ENCODE measurements at places on chromosomes 5 and 9. TPM values are rescaled to one million over a fixed set of nuclear protein-coding genes. Genes with fewer than 3 reads are reported as not detected.

- DNase-seq: no peak
These were observed 197.1 kb downstream of the MEF2C start for GRCh38 chr5:88685591-88686541.

The PAEP gene
- total RNA-seq: not detected

- no peak for DNase-seq
These were observed 28.4 kb downstream of the PAPPA start for GRCh38 chr9:116181853-116182610.

GRCh38 chr9:69136779-69137178 lies 37.3 kb upstream of the TJP2 start:
- no peak for DNase-seq

The SH3GL2 gene
- total RNA-seq: not detected

- DNase-seq: no peak
These were observed 91.8 kb upstream of the DAPK1 start for GRCh38 chr9:87405677-87406542.

DNA sequence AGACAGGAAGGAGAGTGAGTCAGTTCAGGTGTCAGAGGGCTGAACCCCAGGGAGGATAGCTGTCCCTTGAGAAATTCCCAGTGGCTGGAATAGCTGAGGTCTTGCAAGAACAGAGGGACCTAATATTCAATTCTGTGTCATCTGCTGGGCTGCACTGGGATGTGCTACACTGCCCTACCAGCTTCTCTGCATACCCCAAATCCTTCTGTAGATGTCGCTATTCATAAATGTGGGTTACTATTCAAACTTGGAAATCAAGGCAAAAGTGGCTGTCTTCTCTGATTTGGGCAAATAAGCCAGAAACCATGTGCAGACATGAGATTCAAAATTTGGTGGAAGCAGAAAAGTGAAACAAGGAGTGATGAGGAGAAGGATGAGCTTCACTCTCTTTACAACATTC lies 16.3 kb downstream of the TNFSF8 start:
- no peak for DNase-seq

DNA sequence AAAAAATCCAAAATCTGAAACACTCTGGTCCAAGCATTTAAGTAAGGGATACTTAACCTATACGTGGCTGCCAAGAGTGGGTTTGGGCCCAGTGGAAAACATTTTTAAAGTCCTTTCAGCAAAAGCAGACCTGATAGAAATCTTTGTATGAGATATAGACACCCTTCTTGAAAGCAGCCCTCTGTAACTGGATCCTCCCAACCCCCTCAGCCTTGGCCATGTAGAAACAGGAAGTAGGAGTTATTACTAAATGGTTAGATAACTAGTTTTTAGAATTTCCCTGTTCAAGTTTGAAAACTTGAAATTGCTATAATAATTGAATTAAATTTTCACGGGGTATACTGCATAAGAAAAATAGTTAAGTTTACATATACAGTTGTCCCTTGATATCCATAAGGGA lies 111.3 kb upstream of the PCA3 start:
- DNase-seq: no peak

GRCh38 chr5:173314166-173314952 lies 13.9 kb downstream of the STC2 start:
- DNase-seq: no peak

DNA sequence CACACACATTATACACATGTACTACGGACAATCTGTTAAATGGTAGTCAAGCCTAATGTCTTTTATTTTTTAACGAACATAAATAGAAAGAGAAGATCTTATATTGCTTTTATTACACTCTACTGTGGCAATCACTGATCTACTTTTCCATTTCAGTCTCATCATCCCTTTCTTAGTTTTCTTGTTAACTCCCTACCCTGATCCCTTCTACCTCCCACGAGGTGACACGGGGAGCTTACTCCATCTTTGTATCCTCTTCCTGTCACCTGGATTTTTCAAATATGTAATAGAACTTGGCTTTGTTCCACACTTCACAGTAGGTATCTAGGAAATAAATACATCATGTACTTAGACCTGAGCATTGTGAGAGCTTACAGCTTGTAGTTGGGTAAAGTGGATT lies 211.0 kb downstream of the PIK3R1 start:
- no peak for DNase-seq

DNA sequence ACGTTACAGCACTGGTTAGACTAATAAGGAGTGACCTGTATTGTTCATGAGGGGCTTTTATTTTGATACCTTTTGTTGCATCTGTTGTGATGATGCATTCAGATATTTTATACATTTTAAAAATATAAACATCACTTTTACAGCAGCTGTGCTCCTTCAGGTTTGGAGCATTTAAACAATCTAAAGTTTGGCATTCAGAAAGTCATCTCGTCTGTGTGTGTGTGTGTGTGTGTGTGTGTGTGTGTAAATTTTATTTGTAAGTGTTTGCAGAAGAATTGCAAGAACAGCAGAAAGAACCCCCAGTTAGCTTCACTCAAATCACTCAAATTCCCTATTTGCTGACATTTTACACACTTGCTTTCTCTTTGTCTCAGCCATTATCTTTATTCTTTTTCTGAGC lies 87.4 kb downstream of the ERCC6L2 start:
- no peak for DNase-seq

The GBGT1 gene
- 45.5 TPM for total RNA-seq

GRCh38 chr9:26477963-26478362 lies 414.6 kb downstream of the CAAP1 start:
- DNase-seq: no peak

DNA sequence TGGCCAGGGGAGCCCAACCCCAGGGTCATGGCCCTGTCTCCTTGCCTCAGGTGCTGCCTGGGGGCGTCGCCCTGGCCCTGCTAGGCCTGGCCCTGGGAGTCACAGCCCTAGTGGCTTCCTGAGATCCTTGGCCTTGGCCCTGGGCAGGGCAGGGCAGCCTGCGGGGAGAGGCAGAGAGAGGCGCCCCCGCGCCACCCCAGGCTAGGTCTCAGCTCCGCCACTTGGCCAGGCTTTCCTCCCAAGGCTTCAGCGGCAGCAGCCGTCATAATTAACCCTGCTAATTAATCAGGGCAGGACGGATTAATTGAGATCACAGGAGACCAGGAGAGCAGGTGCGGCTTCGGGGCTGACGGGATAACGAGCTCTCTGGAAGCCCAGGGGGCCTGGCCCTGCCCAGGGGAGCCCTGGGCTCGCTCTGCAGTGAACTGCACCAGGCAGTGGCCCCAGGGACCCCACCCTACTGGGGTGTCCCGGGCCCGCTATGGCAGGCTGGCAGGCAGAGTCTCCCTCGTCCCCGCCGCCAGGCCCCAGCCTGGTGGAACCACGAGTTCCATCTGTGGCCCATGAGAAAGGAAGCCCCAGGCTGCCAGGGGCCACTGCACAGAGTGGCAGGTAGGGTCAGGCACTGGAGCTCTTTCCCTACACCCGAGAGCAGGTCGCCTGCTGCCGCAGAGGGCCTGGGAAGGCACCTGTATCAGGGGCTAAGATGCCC lies 269.6 kb downstream of the PBX3 start:
- DNase-seq: no peak

GRCh38 chr5:14148890-14149671 lies 5.9 kb downstream of the TRIO start:
- DNase-seq: no peak

DNA sequence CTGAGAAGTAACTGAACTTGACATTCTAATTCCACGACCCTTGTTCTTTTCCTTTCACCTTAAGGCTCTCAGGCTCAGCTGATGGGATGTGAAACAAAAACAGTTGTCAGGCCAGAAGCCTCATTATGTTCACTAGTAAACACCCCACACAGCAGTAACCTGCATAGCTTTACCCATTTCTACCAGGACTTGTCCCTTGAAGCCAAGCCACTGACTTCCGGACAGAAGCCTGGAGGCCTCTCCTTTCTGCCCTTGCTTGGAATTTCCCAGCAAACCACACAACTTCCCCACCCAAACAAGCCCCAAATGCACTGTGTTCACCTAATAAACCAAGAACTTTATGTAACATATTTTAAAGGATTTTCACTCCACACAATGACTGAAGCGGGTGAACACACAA lies 19.6 kb downstream of the PRUNE2 start:
- no peak for DNase-seq

GRCh38 chr5:115869256-115869795 lies 27.6 kb downstream of the AP3S1 start:
- DNase-seq: no peak

Data from thoracic aorta (tissue), 2 donors.